ENCODE measurements at places on chromosomes 2 and 18.

- DNase-seq = no peak
Measured at GRCh38 chr18:22434973-22435608, 17.4 kb upstream of the CTAGE1 start.

GRCh38 chr2:20148923-20149702 is 75.8 kb downstream of the SDC1 start:
- DNase-seq = no peak

DNA sequence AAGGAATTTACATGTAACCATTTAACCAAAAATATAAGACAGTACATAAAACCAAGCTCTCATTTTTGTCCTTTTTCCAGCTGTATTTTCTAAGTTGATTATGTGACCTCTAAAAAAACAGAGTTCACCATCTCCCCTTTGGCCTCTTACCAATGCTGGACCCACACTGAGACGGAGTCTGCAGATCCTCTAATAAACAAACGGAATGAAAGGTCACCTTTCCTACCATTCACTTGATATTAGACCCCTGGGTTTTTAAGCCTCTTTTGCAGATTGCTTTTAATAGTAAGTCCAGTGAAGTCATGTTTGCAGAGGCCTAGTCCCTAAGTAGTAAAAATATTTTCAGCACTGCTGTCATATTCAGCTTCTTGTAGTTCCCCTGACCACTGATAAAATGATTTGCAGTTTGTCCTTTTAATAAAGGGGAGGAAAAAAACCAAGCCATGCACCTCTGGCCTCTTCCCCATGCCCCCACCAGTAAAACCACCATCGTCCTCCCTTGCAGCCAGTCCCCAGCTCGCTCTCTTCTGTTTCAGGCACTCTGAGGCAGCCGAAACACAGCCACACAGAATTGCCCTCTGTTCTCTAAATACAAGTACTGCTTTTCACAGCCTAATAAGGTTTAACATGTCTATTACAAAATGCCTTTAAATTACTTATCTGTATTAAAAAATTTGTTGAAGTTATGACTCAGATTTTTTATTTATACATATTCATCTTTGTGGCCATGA is 427.5 kb downstream of the PARD3B start:
- DNase-seq = no peak

DNA sequence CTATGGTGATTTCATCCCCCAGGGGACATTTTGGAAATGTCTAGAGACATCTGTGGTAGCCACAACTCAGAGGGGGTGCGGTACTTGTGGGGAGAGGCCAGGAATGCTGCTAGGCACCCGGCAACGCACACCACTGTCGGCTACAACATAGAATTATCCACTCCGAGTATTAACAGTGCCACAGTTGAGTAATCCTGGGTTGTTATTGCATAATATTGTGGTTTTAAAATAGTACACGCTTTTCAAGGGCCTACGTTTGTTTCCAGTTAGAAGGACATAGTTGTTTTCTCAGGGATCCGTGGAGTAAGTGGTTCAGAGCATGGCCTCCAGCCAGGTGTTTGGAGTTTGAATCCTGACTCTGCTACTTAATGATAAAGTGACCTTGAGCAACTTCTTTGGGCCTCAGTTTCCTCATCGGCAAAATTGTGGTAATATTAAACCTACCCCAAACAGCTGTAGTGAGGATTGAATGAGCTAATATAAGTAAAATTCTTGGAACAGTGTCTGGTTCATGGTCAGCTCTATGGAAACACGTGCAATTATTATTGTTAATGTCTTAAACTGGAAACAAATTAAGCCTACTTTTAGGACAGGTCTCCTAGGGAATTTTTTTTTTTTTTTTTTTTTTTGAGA is 24.5 kb downstream of the CYP27A1 start:
- no peak for DNase-seq

- no peak for DNase-seq
Measured at GRCh38 chr2:217445723-217446122, 557.1 kb downstream of the TNS1 start.

DNA sequence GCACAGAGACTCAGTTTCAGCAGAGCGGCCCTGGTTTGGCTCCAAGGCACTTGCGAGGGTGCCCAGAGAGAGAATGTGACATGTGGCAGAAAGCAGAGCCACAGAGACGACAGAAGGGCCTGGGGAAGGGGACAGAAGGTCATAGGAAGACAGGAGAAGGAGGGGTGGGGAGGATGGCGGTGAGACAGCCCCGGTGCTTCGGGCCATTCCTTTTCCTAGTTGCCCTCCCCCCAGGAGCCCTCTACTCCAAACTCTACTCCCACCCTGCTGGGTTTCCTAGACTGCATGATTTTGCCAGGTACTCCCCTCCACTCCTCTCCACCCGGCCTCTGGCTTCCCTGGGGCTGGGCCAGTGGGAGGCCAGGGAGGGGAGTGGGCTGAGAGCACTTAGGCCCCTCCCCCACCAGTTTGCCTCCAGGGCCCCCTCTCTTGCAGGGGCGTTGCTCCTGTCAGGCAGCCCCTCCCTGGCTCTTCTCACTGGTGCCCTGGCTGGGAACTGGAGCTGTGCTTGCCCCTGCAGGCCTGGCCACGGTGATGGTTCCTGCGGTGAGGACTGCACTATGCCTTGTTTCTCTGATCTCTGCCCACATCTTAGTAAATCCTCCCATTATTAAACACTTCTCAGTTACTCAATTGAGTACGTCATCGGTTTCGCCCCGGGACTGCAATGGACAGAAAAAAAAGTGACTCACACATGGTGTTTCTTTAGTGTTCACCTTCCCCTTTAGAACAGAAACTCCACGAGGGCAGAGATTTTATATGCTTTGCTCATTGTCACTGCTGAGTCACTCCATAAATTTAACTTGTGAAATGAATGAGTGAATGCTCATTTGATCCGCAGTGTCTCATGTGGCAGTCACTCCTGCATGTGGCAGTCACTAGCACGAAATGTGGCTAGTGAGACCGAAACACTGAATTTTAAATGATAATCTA is 58.7 kb upstream of the SP3 start:
- DNase-seq = no peak

GRCh38 chr2:220034426-220035130 is 407.1 kb downstream of the SLC4A3 start:
- no peak for DNase-seq

- no peak for DNase-seq
Measured at GRCh38 chr2:36348721-36349120, 6.9 kb upstream of the CRIM1 start.

- DNase-seq = no peak
Measured at GRCh38 chr2:1870431-1870830, 126.1 kb upstream of the PXDN start.

- no peak for DNase-seq
Measured at GRCh38 chr18:427005-427404, 73.5 kb downstream of the COLEC12 start.

DNA sequence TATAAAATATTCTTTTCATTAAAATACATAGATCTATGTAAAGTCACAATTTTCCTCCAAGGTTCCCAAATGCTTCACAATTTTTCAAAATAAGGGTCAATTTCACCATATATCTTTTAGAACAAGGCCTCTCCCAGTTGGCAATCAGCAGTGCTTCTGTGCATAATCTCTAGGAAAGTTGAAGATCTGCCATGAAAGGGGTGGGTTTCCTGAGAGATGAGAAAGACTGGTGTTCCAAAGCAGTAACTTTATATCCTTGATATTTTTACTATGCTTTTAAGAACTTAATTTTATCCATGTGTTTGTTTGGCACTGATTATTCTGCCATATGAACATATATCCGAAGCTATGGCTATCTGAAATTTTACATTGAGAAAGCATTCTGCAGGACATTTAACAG is 199.4 kb upstream of the CYP26B1 start:
- DNase-seq = no peak

- DNase-seq = no peak
Measured at GRCh38 chr18:331221-331821, 63.5 kb upstream of the THOC1 start.
